ENCODE measurements at places on chromosomes 13 and 19.

DNA sequence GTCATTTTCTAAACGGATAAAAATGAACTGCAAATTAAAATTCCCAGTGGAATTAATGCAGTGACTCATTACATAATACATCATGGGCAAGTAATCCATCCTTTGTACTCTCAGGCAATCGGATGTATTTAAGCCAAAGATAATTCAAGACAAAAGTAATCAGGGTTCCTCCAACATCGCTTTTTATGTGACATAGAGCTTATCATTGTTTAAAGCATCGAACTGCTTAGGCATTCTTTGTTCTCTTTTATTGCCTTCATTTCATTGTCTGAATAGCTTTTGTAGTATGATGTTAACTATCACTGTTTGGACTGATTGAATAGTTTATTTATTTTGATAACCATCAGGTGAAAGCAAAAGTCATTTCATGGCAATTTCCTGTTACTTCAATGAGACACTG, 209.4 kb downstream of the ITGBL1 start:
- no peak for DNase-seq

GRCh38 chr19:2761309-2761677, 21.5 kb upstream of the SLC39A3 start:
- DNase-seq: no peak

DNA sequence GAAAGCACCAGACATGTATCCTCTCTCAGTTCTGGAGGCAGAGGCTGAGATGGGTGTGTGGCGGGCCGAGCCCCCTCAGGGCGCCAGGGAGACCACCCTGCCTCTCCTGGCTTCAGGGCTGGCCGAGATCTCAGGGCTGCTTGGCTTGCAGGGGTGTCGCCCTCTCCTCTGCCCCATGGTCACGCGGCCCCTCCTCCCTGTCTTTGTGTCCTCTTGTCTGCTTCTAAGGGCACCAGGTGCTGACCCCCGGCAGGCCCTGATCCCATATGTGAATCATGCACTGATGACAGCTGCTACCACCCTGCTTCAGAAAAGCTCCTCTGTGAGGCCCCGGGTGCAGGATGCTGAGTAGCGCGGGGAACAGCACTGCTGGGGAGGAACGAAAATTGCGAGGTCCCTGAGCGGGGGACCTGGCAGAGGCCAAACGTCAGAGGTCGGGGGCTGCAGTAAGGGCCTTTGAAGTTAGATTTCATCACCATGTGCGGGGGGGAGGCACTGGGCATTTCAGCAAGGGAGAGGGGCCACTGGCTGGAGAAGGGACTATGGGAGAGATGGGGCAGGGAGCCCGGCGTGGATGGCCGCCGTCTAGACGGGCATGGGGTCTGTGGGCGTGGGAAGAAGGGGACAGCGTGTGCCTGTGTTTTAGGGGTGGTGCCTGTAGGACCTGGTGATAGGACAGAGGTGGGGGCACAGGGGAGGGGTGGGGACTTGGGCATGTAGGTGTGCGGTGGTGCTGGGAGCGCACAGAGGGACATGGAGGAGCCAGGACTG, 125.2 kb downstream of the KDM4B start:
- no peak for DNase-seq

DNA sequence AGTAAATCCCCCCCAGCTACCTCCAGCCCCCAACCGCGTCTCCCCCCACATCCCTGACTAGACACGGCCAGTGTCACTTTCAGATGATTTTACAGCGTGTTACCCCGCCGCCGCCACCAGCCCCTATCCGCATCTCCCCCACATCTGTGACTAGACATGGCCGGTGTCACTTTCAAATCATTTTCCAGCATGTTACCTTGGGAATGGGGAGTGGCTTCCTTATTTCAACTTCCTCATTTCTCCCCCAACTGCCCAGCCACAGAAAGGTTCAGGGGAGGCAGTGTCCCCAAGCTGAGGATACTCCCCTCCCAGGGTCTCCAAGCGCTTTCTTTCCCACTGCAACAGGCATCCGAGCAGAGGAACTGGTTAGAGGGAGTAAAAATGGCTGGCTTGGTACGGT, 18.4 kb downstream of the ADGRL1 start:
- no peak for DNase-seq

DNA sequence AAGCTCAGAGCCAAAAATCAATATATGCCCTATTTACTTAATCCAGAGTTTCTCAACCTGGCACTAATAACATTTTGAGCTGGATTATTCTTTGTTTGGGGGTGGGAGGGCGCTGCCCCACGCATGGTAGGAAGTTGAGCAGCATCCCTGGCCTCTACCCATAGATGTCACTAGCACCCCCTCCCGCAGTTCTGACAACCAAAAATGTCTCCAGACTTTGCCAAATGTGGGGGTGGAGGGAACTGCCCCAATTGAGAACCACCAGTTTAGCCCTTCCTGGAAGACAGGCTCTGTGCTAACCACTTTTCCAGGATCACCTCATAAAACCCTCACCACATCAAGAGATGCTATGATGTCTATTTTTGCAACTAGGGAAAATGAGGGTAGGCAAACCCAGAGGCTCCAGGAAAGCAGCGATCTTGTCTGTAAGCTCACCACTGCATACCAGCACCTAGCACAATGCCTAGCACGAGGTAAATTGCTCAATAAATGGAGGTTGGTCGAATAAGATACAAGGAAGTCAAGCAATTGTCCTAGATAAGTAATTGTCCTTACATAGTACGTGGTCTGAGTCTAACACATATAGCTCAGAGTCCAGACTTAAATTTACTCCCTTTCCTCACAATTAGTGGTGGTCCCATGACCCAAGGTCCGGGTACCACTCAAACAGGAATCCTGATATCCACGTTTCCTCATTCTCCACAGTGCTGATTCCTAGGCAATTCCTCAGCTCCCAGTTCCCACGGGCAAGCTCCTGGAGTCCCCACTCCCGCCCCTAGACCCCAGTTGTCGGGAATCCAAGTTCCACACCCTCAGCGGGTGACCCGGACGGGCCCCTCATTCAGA, 892 bp downstream of the TRIR start:
- DNase-seq: peak; percentile 60

DNA sequence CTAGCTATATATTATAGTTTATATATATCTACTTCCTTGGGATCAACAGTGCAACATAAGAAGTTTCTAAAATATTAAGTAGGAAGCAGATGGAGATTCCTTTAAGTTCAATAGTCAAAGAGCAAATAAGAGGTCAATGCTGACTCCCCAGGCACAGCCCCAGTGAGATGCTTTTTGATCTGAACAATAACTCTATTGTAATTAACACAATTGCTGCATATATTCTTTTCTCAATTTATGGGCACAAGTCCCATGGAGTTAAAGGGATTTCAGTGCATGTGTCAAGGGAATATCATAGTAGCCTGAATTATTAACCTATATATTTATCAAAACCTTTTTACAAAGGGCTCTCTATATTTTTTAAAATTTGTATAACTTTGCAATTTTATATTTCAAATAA, 180.8 kb downstream of the SPRY2 start:
- DNase-seq: no peak

- DNase-seq: no peak
These were observed 309.1 kb upstream of the EDNRB start for GRCh38 chr13:78227709-78228108.

DNA sequence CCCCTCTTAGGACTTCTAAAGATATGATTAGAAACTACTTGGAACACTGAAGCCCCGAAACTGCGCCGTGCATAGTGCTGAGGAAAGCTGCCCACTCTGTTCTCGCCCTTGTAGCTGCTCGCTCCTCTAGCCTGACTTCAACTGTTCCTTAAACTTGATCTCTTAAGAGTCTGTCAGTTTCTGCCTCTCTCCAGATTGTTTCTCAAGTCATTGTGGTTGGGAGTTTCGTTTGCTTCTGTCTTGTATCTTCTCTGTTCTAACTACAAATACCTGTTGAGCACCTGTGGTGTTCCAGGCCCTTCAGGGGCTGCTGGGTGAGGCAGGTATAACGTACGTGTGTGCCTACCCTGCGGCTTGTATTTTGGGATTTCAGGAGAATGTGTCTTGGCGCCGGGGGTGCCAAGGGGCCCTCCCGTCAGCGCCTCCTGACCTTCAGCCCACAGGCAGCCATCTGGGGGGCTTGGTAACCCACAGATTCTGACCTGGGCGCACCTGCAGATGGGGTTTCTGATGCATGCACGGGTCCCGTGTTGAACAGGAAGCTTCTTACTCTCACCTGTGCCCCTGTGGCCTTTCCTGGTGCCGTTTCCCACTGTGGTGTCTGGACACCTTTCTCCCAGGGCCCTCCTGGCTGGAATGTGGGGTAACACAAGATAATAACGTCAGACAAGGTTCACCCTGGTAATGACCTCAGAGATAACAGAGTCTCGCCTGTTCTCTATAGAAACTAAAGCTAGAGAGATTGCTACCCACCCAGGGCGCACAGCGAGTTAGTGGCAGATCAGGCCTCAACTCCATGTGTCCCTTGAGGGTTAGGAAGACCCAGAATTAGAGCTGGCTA, 17.2 kb upstream of the DCUN1D2 start:
- no peak for DNase-seq

DNA sequence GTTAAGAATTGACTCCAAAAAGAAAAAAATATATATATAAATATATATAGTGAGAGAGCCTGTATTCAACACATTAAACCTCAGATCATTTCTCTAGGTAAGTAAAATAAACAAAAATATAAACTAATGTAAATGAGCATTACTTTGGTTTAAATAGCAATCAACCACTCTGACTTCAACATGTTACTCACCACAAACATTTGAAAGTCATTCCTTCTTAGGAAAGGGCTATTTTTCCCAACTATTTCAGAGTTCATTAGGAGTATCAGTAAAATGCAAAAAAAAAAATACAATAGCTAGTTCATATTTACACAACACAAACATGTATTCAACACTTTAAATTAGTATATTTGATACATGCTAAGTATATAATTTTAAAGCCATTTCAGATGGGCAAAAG, 40.5 kb downstream of the KLF12 start:
- peak; percentile 18 for DNase-seq

GRCh38 chr13:102729560-102730270, 34.9 kb upstream of the METTL21C start:
- DNase-seq: peak; percentile 34

DNA sequence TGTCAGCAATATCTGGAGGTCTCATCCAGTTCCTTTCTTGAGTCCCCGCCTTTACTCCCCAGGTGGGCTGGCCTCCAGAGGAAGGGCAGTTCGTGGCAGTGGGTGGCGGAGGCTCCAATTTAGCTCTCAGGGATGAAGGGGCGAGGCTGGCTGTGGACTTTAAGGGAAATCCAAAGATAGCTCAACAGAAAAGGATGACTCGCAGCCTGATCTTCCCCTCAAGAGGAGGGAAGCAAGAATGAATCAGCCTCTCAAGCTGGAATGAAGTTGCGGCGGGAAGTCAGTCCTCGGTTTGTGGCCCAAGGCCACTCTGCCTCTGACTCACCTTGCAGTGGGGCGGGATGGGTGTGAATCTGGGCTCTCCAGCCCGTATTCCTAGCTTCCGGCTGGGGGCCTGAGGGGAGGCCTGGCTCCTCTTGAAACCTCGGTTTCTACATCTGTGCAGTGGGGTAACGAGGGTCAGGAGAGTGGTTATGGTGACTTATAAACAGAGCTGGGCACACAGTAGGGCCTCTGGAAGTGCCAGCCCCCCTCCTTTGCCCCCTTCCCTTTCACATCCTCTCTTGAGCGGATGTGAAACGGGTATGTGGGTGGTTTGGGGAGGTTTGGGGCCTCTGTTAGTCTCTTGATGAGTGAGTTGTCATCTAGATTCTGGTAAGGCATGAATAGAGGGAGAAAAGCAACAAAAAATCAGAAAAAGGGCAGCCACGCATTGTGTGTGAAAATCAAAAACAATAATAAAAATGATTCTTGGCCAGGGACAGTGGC, 10.5 kb upstream of the SMG9 start:
- peak; percentile 98 for DNase-seq

DNA sequence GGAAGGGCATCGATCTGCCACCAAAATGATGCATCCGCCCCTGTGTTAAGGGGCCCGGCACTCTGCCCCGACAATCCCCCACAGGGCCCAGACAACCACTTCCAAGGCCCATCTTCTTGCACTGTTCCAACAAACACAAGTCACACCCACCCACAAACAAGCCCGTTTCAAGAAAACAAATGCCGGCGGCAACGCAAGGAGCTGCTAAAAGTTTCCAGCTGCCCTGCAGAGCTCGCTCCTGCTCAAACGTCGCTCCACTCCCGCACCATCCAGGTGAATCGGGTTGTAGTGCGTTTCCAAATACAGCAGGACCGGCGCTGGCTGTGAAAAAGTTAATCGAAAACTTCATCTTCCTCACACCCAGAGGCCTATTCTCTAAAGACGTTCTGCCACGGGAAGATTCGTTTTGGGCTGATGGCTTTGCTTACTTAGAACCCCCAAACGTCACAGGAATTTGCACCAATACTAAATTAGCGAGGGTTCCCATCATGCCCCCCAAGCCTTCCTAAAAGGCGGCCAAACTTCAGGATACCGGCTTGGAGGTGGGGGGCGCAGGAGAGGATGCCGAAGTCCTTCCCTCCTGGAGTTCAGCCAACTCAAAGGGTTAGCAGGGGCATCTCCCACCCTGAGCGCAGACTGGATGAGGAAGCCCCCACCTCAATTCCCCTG, 107.4 kb upstream of the DOCK9 start:
- no peak for DNase-seq

DNA sequence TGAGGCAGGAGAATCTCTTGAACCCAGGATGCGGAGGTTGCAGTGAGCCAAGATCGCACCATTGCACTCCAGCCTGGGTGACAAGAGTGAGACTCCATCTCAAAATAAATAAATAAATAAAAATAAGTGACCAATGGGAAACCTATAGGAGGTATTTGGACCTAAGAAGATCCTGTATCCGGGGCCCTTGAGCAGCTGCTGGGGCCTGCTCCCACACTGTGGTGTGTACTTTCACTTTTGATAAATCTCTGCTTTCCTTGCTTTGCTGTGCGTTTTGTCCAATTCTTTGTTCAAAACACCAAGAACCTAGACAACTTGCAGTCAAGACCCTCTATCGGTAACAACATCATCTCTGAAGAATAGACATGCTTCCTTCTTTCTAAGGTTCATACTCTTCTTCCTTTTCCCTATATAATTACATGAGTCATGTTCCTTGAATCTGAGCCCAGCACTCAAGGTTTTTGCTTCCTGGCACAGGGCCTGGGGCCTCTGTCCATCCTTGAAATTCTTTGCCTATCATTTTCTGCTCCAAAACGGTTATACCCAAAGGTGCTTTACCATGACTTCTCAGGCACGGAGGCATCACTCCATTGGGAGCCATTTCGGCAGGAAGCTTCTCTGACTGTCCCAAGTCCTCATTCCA, 14.2 kb upstream of the PNMA8C start:
- DNase-seq: peak; percentile 80

DNA sequence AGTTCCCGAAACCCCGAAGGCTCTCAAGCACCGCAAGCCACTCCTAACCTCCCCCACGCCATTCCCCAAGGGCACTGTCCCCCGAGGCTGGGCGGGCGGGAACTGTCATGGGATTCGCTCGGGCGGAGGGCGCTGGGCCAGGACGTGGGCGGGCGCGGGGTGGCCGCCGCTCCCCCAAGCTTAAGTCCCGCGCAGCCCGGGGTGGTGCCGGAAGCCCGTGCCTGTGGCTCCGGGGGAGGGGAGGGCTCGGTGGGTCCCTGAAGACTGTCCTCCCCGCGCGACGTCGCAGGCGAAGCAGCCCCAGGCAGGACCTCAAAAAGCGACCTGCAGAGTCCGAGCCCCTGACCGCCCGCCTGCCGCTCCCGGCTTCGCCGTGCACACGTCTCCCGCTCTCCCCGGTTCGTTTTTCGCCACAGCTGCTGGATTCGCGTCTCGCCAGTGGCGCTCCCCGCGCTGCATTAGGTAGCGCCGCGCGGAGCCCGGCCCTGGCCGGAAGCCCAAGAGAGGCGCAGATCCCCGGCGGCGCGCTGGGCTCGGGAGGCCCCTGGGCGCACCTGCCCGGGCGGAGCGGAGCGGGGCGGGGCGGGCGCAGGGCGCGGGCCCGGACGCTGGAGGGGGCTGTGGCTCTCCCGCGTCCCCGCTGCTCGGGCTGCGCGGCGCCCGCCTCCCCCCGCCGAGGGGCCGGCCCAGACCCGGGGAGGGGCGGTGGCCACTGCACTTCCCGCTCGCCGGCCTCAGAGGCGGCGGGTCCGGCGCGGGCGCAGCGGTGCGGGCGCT, at the start of gene FARP1:
Gene FARP1 (plus strand): TSS at position 715 of the 777 bp plus-strand sequence. CDS start 70,149 bp downstream, outside the sequence.
- DNase-seq: peak; percentile 75

Measured in fibroblast of skin of right quadriceps (primary cell).